ENCODE measurements at places on chromosomes 7 and 10.

- no peak for DNase-seq
Observed at GRCh38 chr7:92645114-92646061, 55.2 kb upstream of the FAM133B start.

- DNase-seq = no peak
Observed at GRCh38 chr10:69742928-69743602, 58.6 kb upstream of the COL13A1 start.

DNA sequence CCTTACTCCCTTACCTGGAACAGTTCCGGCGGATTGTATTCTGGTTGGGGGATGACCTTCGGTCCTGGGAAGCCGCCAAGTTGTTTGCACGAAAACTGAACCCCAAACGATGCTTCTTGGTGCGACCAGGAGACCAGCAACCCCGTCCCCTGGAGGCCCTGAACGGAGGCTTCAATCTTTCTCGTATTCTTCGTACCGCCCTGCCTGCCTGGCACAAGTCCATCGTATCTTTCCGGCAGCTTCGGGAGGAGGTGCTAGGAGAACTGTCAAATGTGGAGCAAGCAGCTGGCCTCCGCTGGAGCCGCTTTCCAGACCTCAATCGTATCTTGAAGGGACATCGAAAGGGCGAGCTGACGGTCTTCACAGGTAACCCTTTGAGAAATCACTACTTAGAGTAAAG, 1.7 kb downstream of the TWNK start:
- no peak for DNase-seq

- DNase-seq = no peak
Observed at GRCh38 chr7:142868986-142869415, 14.1 kb downstream of the EPHB6 start.

DNA sequence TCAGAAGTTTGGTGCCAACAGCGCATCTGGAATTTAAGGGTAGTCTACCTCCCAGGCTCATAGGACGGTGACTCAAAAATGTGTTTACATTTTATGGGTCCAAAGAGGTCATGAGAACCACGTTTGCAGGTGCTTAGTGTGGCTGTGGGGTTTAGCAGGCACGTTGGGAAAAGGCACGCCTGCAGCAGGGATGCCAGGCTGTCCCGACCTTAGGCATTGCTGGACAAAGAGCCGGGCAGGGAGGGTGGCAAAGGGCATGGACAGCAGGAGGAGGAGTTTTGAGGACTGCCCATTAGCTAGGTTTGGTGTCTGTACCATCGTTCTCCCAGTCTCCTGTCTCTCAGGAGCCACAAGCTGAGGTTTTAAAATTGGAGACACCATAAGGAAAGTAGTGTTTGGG, 104.4 kb downstream of the TRRAP start:
- no peak for DNase-seq

- DNase-seq = no peak
Observed at GRCh38 chr7:2927592-2927991, 83.5 kb upstream of the GNA12 start.

DNA sequence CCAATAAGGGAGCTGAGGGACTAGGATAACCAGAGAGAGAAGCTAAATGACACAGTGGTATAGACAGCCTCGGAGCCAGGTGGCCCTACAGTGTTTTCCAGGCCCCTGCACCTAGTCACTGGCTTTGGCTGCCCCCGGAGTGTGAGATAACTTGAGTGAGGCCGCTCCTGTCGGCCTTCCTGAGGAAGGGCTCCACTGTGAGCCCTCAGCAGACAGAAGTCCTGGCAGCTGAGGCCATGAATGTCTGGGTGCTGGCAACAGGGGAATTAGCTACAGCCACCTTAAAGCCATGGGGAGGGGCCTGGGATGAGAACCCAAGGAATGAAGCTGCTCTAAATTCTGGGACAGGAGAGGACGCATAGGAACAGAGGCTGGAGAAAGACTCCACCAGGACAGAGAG, 4.6 kb upstream of the GDF10 start:
- no peak for DNase-seq

GRCh38 chr7:148625342-148625741, 34.8 kb downstream of the C7orf33 start:
- no peak for DNase-seq

DNA sequence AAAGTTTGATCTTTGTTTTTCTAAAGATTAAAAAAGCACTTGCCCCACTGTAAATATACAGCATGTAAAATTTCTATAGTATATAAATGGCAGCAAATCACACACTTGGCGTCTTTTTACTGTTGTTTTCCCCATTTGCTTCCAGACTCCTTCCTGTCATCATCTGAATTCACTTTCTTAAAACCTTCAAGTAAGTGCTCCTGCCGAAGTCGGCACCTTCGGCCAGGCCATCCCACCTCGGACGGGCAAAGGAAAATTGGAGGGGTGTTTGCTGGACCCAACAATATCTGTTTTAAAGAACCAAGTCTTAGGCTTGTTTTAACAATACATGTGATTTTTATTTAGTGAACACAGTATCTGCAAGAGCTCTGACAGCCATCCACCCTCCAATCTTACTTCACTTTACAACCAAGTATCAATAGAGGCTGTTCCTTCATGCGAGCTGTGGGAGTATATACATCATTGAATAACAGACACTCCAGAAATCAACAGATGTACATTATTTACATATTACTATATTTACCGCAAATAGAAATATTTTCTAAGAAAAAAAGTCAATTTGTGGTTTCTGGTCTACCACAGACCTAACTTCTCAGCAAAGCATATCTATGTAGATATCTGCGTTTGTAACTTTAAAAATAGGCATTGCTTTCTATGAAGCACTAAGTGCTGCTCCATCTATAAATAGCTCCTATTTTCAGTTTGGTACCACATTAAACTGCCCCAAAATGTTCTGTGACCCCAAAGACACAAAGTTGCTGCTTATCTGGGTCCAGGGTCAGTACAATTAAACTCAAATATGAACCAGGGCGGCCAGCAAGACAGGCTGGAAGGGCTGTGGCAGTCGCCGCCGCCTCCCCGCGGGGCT, 110.7 kb downstream of the CYTH3 start:
- DNase-seq = no peak

DNA sequence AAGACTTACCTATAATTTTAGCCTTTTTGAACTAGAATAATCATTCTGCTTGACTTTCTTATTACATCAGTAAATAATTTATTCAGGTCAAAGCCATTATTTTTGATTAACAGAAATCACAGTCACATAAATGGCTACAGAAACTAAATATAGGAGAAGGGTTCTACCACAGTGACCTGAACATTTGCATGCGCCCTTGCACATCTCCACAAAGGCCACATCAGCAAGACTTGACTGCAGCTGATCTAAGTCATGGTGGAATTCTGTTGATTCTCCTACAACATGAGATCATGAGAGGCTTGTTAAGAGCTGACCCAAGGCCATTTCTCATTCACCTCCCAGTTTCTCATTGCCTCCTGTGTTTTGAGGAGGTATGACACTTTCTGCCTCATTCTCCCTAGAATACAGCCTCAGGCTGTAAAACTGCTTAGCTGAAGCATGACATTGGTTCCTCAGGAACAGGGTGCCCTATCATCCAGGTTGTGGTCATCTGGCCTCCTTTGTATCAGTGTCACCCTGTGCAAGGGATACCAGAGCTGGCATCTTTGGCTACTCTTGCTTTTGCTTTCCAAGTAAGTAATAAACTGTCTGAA, 6.7 kb upstream of the IMMP2L start:
- DNase-seq = no peak

GRCh38 chr7:91294639-91295220, 30.5 kb downstream of the FZD1 start:
- DNase-seq = no peak

DNA sequence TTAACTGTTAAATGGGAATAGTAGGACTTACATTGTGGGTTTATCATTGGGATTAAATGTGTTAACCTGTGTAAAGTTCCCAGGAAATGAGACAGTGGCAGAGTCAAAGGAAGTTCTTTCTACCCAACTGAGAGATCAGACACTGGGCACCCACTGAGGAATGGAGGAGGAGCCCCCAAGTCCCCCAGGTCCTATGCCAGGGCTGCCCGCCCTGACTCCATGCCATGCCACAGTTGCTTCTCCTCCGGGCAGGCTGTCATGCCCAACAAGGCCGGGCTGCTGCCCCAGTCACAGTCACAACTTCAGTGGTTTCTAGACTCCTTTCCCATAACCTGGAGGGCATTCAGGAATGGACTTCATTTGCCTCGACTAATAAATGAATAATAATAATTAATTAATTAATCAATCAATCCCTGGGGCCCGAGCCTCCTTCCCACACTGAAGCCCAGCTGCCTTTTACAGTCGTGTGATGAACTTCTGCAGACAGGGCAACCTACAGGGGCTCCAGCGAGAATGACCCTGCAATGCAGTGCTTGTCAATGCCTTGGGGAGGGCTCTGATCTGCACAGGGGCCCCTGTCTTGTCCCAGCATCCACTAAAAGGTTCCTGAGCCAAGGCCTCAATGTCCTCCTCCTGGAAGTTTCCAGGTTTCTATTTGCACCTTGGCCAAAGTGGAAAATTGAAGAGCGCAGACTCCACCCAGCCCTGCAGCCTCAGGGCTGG, 32.4 kb downstream of the DRGX start:
- no peak for DNase-seq

DNA sequence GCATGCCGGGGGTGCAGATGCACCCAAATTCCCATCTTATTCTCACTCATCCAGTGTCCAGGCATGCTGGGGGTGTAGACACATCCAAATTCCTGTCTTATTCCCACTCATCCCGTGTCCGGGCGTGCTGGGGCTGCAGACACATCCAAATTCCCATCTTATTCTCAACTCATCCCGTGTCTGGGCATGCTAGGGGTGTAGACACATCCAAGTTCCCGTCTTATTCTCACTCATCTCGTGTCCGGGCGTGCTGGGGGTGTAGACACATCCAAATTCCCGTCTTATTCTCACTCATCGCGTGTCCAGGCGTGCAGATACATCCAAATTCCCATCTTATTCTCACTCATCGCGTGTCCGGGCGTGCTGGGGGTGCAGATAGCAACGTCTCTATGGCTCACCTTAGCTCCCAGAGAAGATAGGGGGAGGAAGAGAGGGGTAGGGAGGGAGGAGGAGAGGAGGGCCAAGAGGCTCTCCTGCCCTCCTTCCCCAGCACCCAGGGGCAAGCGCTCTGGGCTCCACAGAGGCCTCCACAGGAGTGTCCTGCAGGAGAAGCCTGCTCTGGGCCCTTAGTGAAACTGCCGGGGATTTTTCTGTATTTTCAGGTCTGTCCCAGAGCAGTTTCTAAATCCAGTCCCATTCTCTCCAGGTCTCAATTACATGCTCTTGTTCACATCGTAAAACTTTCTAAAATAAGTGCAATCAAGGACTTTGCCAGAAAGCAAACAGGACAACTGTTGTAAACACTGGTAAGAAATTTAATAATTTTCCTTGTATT, 210.8 kb downstream of the DIP2C start:
- no peak for DNase-seq

GRCh38 chr7:12805957-12806356, 118.5 kb downstream of the ARL4A start:
- no peak for DNase-seq

DNA sequence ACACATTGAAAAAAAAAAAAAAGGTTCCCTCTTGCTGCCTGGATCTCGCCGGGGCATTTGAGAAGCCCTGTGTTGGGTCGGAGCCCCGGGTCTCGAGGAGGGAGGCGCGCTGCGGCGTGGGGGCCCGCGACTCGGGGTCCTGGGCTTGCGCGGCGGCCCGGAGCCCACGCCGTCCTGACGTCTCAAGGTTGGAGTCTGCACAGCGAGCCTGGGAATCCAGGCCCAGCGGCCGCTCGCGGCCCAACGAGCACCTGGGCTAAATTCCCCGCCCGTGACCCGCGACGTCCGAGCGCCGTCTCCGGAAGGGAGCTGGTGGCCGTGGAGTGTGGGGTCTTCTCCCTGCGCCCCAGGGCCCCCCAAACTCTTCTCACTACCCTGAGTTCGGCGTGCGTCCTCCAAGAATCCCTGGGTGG, 1.4 kb upstream of the CTBP2 start:
- no peak for DNase-seq

- no peak for DNase-seq
Observed at GRCh38 chr10:76645341-76645740, 992.3 kb downstream of the KCNMA1 start.

- peak; percentile 4 for DNase-seq
Observed at GRCh38 chr7:131688738-131689661, 132.6 kb upstream of the PODXL start.

GRCh38 chr10:112842832-112843360, 107.2 kb upstream of the TCF7L2 start:
- no peak for DNase-seq

- DNase-seq = no peak
Observed at GRCh38 chr7:12896316-12896715, 208.9 kb downstream of the ARL4A start.

GRCh38 chr7:85023066-85023712, 163.7 kb downstream of the SEMA3D start:
- no peak for DNase-seq

- DNase-seq = no peak
Observed at GRCh38 chr7:102446387-102447156, 13.2 kb downstream of the ORAI2 start.

Measured in activated CD4-positive, CD25-positive, alpha-beta regulatory T cell (primary cell).